ENCODE measurements at places on chromosomes 11 and 22.
A peak's percentile ranks its signal among the peaks of the same experiment; 100 is the strongest.

DNA sequence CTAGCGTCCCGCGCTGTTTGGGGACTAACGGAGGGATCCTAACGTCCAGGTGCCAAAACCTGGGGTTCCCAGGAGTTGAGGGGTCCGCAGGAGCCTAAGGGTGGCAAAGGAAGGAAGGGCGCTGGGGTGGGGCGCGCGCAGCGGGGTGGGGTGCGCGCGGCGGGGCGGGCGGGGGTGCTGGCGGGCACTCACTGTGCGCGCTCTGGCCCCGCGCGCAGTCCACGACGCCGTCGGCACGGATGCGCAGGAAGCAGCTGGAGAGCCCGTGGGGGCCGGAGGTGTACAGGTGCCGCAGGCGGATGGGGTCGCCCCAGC, 412 bp downstream of the FGF19 start:
- DNase-seq = no peak

- no peak for DNase-seq
Measured at GRCh38 chr22:45731798-45732495, 60.3 kb downstream of the ATXN10 start.

- DNase-seq = no peak
Measured at GRCh38 chr22:19801340-19802000, 40.9 kb downstream of the TBX1 start.

DNA sequence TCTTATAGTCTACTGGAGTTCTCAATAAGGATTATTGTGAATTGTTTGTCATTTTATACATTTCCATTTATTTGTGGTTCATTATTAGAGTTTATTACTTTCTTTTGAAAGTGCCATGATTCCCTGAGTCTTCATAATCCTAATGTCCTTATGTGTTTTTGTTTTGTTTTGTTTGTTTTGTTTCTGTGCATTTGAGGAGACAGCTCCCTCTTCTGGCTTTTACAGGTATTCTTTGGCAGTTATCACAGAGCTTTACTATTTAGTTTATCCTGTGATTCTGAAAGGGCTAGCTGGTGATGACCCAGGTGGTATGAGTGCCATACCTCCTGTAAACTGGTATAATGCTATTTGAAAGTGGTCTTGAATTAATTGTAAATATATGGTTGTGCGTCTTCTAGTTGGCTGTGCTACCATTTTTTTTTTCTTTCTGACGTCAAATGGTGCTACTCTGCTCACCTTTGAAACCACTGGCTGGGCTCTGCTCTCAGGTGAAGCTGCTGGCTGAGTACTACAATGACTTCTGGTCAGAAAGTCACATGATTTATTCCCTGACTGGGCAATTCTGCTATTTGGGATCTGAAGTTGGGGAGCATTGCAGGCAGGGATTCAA, 751.2 kb downstream of the JRKL start:
- no peak for DNase-seq

DNA sequence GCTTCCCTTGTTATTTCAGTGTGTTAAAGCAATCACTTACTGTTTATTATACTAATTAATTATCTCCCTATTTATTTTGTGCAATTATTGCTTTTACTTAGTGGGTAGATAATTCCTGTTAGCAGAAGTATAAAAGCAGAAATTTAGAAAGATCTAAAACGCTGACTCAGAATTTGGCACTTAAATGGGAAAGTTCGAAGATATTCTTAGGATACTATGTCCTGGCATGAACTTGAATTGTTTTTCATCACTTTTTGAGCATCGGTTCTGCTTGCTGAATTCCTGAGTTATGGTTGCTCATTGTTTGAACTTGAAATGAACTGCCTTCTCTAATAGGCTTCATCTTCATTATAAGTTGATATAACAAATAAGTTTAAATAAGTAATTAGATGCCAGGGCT, 325.4 kb downstream of the JRKL start:
- no peak for DNase-seq

GRCh38 chr22:36358533-36359469, 29.0 kb downstream of the MYH9 start:
- no peak for DNase-seq

GRCh38 chr22:21919526-21920307, 32.9 kb downstream of the PPM1F start:
- DNase-seq = no peak

- no peak for DNase-seq
Measured at GRCh38 chr11:116874251-116874650, 36.8 kb upstream of the APOA1 start.

DNA sequence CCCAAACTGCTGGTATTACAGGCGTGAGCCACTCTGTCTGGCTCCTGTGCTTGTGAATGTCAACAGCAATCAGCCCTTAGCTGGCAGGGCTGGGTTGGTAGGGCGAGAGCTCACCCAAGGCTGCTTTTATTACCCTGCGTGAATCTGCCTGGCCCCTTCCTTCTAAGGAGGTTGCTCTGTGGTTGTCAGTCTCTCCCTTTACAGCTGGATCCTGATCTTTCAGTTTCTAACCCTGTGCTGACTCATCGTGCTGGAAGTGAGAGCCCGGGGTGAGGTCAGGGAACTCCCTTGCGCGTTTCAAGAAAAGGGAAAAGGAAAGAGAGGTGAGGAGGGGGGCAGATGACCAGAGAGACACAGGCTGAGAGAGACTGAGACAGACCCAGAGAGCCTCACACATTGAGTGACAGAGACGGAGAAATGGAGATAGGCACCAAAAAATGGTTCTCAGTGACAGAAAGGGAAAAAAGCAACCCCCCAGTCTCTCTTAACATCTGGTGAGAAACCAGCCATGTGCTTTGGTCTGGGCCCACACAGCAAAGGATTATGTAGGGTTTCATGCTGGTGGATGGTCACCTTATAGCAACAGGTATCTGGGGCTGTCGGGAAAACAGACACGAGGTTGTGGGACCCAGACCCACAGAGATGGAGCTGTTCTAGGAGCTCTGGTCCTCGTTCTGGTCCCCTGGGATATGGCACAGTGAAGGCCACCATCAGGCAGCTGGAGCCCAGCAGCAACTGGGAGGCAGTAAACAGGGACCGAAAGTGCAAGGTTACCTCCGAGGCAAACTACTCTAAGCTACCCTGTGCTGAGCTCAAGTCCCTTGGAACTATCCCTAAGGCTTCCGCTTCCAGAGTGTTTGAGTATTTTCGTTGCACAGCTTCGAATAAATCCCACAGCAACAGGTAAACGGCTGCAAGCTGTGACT, 2.5 kb downstream of the TCN2 start:
- peak; percentile 66 for DNase-seq

GRCh38 chr11:70326365-70326811, 55.9 kb downstream of the PPFIA1 start:
- DNase-seq = no peak

- DNase-seq = no peak
Measured at GRCh38 chr22:40037320-40037719, 42.6 kb downstream of the FAM83F start.

Measured in activated naive CD4-positive, alpha-beta T cell treated with anti-CD3 and anti-CD28 coated beads, Interleukin-2, amount 50 U/mL, for 72 hours (primary cell).